Fibroblast of pulmonary artery (primary cell): ENCODE measurements at places on chromosomes 5 and 9.

DNA sequence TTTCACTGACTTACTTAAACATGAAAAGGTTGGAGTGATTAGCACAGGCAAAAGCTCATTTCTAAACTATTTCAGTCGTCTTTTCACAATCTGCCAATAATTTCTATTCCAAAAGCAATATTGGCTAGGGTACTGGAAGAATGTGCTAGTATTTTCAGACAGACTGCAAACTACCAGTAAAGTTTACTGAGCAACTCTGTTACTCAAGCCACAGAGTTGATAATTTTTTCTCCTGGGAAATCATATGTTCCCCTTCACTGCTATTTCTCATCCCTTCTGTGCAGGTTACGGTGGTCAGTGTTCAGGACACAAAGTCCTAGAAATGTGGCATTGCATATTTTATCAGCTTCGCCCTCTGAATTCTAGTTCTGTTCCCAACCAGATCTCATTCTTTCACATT, 343.3 kb upstream of the TNC start:
- DNase-seq = no peak

DNA sequence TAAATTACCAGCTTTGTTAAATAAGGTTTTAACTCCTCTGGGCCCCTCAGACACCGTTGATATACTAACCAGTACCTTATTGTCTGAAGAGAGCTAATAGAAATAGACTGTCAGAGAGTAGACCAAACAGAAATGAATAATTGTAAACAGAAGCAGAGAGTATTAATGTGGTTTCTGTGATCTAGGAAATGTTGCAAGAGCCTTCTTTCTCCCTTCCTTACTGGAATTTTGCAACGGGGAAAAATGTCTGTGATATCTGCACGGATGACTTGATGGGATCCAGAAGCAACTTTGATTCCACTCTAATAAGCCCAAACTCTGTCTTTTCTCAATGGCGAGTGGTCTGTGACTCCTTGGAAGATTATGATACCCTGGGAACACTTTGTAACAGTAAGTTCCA, 5.1 kb downstream of the TYRP1 start:
- DNase-seq = peak; percentile 86

GRCh38 chr5:74188351-74189105, 452.0 kb downstream of the ENC1 start:
- DNase-seq = no peak

- no peak for DNase-seq
These were observed 183.9 kb downstream of the SLIT3 start for GRCh38 chr5:169116961-169117461.

DNA sequence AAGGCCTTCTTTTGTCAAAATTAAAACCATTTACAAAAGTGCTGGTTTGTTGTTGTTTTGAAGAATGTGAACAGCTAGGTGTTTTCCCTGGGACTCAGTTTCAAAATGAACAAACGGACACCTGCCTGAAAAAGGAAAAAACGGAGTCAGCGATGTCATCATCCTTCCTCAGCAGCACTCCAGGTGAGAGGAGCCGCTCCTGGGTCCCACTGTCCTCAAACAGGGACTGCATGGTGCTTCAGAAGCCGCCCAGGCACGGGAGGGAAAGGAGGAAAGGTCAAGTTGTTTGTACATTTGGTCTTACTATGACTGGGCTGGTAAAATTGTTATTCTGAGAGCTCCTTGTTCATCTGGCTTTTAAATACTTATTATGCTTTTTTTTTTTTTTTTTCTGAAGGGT, 69.0 kb upstream of the ZSWIM6 start:
- no peak for DNase-seq

GRCh38 chr5:42021923-42022322, 96.8 kb downstream of the FBXO4 start:
- DNase-seq = no peak

- DNase-seq = peak; percentile 94
These were observed 13.8 kb upstream of the ERGIC1 start for GRCh38 chr5:172820046-172820767.

DNA sequence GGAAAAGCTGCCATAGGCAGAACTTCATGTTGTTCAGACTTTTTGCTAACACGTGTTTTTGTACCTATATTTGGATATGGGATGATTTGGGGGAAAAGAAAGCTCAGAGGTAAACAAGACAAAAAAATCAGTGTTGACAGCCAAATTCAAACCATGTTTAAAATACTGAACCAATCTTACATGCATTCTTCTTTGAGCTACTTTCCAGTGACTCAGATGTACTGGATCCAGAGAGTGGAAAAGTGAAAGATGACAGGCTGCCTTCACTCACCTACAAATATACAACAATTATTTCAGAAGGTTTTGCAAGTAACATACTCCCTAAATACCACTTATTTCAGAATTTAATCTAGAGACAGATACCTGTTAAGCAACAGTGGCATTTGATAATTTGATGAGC, 165.7 kb downstream of the MPDZ start:
- DNase-seq = peak; percentile 4

- peak; percentile 86 for DNase-seq
These were observed 5.8 kb upstream of the IFNA1 start for GRCh38 chr9:21434202-21435014.

GRCh38 chr5:43106290-43106638, 14.4 kb upstream of the ZNF131 start:
- no peak for DNase-seq

DNA sequence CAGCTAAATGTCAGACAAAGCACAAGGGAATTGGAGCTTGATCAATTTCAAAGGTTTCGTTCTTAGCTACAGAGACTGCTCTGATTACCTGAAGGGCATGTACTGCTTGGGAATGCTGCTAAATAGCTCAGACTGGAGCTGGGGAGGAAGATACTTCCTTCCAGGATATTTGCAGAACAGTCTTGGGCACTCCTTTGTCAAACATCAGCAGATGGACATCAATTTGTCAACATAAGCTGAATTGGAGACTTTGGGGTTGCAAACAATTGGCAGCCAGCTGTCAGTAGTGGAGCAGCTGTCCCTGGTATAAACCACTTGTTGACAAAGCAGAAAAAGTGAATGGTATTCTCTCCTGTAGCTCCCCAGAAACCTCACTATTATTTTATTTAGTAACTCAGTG, 182.0 kb downstream of the CCDC192 start:
- no peak for DNase-seq

- DNase-seq = no peak
These were observed 112.5 kb upstream of the SLIT3 start for GRCh38 chr5:169413416-169413815.

DNA sequence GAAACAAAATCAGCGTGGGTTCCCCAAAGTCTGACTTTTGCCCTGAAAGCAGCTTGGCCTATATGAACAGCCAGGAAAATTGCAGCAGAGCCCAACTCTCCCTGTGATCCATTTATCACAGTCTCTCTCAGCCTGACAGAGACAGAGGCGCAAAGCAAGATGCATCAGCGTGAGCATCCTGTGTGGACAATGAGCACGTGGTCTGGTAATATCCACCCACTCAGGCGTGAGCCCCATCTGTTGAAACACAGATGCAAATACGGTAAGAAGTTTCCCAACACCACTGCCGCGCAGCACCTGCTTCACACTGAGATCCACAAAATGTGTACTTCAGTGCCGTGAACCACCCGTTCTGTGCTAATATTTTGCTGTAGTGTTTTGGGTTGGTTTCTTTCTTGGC, 114.6 kb downstream of the MRPL36 start:
- no peak for DNase-seq

GRCh38 chr5:102772273-102772672, 17.2 kb downstream of the PAM start:
- DNase-seq = peak; percentile 56

- DNase-seq = peak; percentile 68
These were observed 30.2 kb downstream of the GOLGA2 start for GRCh38 chr9:128245421-128246151.

DNA sequence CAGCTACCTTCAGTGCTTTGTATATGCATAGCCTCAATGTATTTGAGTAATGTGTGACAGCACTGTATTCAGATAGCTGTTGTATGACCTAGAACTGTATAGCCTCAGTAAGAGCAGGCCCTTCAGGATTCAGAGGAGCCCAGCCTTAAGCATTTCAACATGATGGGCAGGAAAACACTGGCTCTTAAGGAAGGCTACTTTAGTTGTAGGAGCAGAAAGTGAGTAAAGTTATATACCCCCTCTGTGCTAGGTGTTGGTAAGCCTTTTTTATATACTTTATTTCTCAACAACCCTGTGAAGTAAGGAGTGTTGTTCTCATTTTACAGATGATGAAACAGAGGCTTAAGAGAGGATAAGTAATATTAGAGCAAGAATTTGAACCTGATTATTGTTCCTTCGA, 1.5 kb upstream of the GPR21 start:
- no peak for DNase-seq

DNA sequence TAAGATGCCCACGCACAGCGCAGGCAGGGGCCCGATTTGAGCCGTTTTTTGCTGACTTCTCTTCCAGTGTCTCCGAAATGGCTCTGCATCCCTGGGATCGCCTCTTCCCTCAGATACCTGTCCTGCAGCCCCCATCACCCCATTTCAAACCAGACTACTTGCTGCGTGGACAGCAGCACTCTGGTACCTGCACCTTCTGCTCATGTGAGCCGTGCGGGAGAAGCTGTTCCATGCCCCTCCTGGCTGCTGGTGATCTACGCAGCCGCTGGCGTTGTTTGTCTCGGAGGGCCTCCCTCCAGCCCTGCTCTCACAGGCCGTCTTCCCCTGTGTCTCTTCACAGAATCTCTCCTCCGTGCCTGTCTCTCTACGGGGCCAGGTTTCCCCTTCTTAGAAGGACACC, 13.4 kb downstream of the CEP72 start:
- no peak for DNase-seq

DNA sequence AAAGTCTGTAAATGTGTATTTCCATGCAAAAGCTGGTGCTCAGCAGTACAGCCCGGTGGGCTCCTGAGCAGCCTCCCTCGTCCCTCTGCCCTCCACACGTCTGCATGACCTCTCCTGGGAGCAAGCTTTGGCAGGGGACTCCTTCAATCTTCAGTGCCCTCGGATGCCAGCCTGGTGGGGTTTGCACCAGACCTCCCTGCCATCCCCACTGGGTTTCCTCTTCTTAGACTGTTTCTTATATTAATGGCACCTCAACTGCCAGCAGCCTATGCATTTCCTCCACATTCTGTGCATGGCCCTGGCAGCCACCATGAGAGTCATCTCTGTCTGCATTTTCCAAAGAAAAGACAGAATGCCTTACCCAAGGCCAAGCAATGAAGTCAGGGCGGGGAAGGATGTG, 108.4 kb downstream of the ROR2 start:
- DNase-seq = no peak

GRCh38 chr5:113050721-113051382, 74.3 kb downstream of the DCP2 start:
- DNase-seq = peak; percentile 76

DNA sequence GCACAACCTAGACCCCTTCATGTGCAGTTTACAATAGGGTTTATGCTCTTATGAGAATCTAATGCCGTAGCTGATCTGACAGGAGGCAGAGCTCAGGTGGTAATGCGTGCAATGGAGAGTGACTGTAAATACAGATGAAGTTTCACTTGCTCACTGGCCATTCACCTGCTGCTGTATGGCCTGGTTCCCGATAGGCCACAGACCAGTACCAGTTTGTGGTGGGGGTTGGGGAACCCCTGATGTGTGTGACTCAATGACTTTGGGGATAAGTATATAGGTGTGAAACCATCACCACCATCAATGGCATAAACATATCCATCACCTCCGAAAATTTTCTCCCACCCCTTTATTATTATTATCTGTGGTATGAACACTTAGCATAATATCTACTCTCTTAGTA, 42.1 kb downstream of the TLR4 start:
- DNase-seq = no peak

DNA sequence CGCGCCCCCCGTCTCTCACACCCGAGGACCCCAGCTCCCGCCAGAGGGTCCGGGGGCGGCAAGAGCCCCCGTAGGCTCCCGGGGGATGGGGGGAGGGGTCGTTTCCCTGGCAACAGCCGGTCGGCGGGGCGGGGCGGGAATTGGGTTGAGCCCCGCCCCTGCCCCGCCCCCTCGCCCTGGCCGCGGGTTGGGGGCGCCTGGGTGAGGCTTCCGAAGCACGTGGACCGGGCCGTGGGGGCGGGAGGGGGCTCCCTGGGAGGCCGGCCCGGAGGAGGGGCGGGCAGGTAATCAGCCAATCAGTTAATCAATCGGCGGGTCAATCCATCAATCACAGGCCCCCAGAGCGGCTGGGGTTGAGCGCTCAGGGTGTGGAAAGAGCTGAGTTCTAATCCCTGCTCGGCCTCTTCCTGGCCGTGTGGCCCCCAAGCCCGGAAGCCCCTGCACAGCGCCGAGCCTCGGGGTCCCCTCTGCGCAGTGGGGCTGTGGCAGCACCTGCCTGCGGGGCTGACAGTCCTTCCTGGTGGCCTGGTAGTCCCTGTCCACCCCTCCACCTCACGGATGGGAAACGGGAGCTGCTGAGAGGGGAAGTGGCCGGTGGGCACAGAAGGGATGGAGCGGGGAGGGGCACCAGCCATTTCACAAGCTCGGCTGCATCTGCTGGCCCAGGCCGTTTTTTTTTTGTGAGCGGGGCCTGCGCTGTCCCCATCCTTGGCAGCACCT, 174.2 kb upstream of the IER5L start:
- no peak for DNase-seq

- DNase-seq = no peak
These were observed 65.8 kb upstream of the PLPP6 start for GRCh38 chr9:4596165-4596922.

DNA sequence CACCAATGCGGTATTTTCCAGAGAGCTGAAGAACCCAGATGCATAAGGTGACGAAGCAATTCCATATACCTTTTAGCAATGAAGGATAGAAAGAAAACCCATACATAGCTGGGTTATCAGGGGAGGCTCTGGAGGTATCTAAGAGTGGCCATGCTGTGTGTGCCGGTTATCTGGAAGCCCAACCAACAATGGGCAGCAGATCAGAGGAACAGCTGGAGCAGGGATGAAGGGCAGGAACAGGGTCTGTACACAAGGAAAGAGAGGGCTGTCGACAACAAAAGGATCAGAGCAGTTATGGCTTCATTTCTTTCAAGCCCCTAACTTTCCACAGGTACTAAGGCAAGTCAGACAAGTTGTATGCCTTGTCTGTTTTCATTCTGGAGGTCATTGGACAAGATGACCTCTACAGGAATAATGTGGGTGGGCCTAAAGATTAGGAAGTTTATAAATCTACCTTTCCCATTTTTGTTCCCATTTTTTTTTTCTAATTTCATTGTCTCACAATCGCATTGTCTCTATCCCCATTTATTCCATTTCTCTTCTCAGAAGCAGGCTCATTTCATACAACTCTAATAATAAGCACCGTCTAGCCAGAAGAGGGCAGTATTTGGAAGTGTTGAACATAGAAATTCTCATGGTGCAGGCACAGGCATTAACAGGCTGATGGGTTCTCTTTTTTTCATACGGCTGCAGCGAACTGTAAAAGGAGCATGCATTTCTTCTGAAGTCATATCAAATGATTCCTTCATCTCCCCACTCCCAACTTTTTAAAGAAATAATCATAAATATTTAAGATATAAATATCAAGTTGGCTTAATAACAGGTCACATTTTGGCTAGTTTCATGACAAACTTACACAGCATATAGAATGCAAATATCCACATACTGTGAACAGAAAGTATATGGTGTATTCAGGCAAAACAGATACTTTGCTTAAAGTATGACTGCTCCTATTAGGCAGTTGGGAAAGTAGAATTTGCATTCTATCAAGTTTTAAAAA, 63.5 kb downstream of the ZNF474 start:
- peak; percentile 81 for DNase-seq
